Memory B cell (primary cell): ENCODE measurements at places on chromosomes 5 and 9.

DNA sequence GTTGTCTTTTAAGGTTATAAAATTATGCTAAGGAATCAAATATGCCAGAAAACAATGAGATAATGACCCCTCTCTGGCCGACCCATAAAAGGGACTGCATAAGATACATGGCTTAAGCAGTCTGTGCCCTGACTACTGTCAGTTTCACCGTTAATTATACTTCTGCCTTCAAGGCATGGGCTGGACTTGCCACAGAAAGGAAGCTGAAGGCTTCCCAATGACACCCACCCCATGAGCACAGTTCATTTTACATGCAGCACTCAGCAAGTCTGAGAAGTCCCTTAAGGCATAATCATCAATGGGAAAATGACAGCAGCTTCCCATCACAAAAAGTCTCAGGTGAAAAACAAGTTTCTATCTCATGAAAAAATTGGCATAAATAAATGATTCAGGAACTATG lies 175.6 kb downstream of the GLIS3 start:
- no peak for DNase-seq

- no peak for DNase-seq
Observed at GRCh38 chr9:80144406-80144805, 572.6 kb downstream of the TLE4 start.

- DNase-seq, result no peak
Observed at GRCh38 chr5:159525117-159525516, 194.8 kb upstream of the IL12B start.

- DNase-seq, result no peak
Observed at GRCh38 chr5:133470841-133471240, 141.5 kb downstream of the FSTL4 start.

DNA sequence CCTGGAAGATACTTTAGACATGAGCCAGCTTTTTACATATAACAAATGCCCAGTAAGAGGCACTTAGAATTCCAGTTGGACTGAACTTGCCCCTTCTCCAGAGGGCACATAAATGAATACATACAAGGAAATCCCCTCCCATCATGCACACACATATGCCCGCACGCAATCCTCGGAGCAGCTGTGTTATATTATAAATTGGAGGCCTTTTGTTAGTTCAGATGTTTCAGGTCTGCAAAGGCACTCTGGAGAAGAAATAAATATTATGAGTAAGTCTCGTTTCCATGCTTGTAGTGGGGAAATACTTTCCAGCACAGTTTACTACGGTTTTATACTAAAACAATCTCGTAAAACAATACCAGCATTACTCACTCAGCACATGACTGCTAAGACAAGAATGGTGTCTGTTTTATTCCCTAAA lies 17.6 kb upstream of the MUSK start:
- DNase-seq, result no peak

DNA sequence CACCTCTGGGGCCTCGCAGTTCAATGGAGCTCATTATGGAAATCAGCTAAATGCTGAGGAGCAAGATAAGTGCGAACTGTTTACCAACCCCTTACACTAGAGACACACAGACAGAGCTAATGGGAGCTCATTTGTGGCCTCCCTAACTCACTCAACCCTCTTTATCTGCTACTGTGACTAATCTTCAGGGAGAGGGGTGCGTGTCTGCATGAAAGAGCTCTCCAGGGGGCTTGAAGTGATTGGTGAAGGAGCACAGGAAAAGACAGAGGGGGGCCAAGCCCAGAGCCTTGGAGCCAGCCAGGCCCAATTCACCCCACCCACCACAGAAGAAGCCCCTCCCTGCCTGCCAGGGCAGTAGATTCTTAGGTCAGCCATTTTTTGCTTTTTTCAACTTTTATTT lies 466.8 kb upstream of the BRINP1 start:
- DNase-seq, result no peak

DNA sequence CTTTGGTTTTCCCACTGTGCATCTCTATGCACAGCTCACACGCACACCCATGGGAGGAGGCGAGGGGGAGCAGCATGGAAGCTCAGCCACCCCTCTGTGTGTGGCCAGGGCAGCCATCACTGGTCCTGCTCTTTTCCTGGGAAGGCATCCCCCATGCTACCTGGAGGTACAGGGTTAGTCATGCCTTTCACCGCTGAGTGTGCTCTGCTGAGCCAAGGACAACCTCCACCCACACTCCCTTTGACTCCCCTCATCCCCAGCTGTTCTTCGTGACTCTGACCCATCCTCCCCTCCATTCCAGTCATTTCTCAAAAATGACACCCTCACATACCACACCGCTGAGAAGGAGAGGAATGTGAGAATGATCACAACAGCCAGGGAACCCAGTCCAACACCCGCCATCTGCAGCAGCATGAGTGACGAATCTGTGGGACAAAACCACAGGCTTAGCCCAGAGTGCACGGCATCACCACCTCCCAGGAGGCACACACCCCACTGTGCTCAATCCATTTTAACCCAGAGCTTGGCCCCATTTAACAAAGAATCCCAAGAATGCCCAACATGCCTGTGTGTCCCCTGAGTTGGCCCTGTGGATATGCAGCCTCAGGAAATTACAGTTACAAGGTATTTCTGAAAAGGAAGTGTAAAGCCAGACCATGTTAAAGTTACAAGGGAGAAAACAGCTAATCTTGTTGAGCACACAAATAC lies 133.4 kb downstream of the SUSD1 start:
- no peak for DNase-seq

GRCh38 chr5:133539818-133540217 lies 72.5 kb downstream of the FSTL4 start:
- no peak for DNase-seq

- DNase-seq, result no peak
Observed at GRCh38 chr5:91477408-91477807, 94.3 kb upstream of the ARRDC3 start.

DNA sequence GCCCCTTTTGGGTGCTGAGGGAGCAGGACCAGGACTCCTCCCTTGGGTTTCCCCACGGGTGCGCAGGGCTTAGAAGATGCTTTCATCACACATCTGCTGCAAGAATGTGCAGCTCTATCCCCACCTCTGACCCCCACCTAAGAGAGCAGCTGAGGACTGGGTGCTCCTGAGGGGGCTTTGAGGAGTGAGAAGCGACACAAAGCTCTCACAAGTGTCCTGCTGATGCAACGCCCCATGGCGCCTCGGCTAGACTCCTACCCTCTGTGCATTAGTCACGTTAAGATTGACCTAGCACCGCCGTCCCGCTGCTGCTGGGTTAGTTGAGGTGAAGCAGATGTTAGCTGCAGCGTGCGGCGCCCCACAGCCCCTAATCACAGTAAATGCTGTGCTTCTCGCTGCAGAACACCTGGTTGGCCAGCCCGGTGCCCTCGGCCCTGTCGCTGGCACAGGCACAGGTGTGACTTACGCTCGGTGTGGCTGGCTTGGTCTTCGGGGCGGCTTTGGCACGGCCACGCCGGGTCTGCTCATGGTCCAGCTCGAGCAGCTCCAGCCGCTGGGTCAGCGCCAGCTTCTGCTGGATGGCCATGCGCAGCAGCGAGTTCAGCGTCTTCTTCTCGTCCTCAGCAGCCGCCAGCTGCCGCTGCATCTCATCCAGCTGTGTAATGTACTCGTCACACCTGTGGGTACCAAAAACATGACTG lies 45.0 kb upstream of the IPPK start:
- DNase-seq, result no peak

DNA sequence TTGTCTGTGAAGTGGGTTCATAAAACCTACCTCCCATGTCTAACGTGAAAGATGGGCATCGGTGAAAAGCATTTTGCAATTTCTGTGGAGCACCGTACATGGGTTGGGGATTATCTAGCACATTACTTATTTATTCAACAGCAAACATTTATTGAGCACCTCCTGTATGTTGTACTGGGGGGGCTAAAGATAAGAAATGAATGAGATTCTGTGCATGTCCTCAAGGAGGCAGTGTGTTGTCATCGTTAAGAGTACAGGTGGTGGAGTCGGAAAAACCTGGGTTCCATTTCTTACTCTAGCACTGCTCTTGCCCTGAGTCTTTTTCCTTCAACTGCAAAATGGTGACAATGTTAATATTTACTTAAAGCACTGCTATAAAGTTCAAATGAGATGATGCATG lies 30.4 kb upstream of the DENND1A start:
- DNase-seq, result no peak

- DNase-seq, result no peak
Observed at GRCh38 chr9:128383791-128384190, 12.6 kb downstream of the URM1 start.

DNA sequence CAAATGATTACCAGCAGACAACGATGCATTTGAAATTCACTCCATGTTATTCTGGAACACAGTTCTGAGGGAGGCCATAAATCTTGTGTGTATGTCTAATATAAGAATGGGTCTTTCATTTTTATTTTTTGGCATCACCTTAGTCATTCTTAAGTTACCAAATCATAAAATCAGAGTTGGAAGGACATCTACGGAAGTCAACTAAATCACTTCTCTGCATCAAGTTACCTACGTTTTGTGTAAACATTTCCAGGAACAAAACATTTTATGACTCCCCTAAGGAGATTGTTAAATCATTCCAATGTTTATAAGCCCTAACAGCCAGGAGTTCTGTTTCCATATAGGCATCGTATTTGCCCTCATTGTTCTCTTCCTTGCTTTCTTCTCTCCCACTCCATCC lies 378.2 kb downstream of the FAM170A start:
- DNase-seq, result no peak

DNA sequence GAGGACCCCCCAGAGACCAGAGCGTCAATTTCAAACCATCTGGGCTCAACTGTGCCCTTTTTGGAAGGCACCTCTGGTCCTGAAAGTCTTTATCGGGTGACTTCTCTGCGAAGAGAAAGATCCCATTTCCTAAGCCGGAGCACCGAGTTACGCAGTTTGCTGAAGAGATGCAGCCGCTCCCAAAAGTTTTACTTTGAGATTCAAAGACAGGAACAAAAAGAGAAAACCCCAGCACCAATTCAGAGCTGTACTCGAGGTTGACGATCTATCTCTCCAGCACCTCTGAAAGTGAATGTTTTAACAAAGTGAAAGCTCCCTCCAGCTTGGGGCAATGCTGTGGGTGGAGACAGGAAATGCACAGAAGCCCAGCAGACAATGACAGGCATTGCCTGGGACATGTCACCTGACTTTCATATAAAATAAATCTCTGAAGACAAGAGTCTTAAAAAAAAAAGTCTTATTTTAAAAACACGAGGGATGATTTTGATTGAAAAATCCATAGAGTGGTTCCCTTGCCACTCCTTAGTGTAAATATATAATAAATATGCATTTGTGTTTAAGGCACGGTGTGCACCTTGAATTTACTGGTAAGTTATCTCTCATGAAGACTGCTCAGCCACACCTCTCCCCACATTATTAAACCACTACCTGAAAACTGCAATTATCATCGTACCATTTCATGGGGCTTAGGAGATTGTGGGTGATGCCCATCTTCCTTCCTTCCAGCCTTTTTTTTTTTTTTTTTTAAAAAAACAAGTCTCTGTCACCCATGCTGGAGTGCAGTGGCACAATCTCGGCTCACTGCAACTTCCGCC lies 79.9 kb downstream of the FNBP1 start:
- DNase-seq, result peak; percentile 74

- DNase-seq, result no peak
Observed at GRCh38 chr9:136587145-136587943, 41.5 kb upstream of the NOTCH1 start.

DNA sequence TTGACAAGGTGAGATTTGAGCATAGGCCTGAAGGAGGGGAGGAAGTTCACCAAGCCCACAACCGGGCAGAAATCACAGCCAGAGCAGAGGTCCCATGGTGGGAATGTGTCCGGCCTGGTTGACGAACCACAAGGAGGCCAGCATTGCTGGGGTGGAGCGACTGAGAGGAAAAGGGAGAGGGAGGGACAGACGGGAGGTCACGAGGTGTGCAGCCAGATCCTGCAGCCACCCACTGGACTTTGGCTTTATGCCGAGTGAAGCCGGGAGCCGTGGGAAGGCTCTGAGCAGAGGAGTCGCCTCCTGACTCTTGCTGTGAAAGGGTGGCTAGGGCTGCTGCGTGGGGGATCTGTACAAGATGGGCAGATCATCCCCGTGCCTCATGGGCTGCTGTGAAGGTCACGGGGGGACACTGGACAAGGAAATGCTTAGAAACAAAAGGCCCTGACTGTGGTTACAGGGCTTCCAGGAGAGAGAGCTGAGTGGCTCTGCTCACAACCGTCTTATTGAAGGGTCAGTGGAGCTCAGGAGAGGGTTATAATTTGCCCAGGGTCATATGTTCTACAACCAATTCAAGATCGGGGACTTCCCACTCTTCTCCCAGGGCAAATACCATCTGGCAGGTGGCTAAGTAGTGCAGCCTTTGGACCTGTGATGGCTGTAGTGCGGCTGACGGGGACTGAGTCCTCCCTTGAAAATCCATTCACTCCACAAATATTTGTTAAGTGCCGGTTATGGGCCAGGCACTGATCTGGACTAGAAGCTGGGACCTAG lies 15.6 kb upstream of the CD74 start:
- DNase-seq, result no peak

GRCh38 chr5:57303985-57304384 lies 130.1 kb downstream of the GPBP1 start:
- no peak for DNase-seq

DNA sequence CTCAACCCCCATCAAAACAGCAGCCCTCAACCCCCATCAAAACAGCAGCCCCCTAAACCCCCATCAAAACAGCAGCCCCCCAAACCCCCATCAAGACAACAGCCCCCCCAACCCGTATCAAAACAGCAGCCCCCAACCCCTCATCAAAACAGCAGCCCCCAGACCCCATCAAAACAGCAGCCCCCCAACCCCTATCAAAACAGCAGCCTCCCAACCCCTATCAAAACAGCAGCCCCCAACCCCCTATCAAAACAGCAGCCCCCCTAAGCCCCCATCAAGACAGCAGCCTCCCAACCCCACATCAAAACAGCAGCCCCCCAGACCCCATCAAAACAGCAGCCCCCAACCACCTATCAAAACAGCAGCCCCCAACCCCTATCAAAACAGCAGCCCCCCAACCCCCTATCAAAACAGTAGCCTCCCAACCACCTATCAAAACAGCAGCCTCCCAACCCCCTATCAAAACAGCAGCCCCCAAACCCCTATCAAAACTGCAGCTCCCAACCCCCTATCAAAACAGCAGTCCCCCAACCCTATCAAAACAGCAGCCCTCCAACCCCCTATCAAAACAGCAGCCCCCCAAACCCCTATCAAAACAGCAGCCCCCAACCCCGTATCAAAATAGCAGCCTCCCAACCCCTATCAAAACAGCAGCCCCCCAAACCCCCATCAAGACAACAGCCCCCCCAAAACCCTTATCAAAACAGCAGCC lies 1.2 kb downstream of the TPPP start:
- no peak for DNase-seq

DNA sequence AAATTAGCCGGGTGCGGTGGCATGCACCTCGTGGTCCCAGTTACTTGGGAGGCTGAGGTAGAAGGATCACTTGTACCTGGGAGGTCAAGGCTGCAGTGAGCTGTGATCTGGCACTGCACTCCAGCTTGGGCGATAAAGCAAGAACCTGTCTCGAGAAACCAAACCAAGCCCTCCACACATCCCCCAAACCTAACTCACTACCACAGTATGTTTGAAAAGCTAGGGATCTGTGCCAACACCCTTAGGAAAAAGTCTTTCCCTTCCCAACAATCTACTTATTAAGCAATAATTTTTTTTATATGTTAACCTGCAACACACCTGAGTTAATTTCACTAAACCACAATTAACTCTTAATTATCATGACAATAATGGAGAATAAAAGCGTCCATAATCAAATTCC lies 2.2 kb downstream of the UBTD2 start:
- DNase-seq, result no peak

- no peak for DNase-seq
Observed at GRCh38 chr5:84779186-84779585, 394.5 kb upstream of the EDIL3 start.
